ENCODE measurements at places on chromosomes 3 and 15.

GRCh38 chr15:65115542-65115941, 542 bp upstream of the UBAP1L start:
- no peak for DNase-seq

DNA sequence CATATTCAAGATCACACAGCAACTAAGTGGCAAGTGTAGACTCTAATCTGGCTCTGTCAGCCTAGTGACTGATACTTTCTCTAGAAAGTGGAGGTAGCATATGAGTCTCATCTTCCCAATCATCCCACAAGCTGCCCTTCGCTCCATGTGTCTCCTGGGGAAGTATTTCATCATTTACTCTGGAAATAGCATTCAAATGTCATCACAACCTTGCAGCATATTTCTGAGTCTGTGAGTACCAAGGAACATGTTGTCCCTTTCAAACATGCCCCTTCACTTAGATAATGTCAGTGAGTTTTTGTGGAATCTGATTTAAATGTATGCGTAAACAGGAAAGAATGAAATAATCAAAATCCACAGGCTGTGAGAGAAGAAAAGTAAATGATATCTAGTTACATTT, 322.9 kb downstream of the SLC9A9 start:
- no peak for DNase-seq

- DNase-seq, result no peak
Measured at GRCh38 chr3:13462822-13463221, 17.3 kb upstream of the HDAC11 start.

- no peak for DNase-seq
Measured at GRCh38 chr3:192986379-192986778, 68.7 kb upstream of the MB21D2 start.

- DNase-seq, result no peak
Measured at GRCh38 chr15:34214135-34214534, 4.2 kb upstream of the KATNBL1 start.

- no peak for DNase-seq
Measured at GRCh38 chr3:190721330-190721729, 141.2 kb downstream of the GMNC start.

DNA sequence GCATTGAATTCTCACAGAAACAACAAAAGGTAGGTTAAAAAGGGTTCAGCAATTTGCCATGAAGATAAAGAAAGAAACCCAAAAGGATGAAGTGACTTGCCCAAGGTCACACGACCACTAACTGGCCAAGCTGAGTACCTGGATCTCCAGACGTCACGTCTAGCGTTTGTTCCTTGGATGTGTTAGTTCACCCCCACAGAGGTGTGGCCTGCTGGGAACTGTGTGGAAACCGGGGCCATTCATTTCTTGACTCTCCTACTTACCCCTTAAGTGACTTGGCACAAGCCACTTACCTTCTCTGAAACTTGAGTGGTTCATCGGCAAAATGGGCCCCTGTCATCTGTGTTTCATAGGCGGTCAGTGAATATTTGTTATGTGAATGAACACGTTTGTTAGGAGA, 244.3 kb upstream of the SLCO3A1 start:
- DNase-seq, result no peak

- no peak for DNase-seq
Measured at GRCh38 chr3:108493862-108494261, 16.5 kb downstream of the MYH15 start.

- no peak for DNase-seq
Measured at GRCh38 chr3:129747136-129747535, 140.7 kb upstream of the PLXND1 start.

- DNase-seq, result no peak
Measured at GRCh38 chr3:104956620-104957345, 409.9 kb upstream of the ALCAM start.

- no peak for DNase-seq
Measured at GRCh38 chr15:37370941-37371340, 270.6 kb upstream of the MEIS2 start.

DNA sequence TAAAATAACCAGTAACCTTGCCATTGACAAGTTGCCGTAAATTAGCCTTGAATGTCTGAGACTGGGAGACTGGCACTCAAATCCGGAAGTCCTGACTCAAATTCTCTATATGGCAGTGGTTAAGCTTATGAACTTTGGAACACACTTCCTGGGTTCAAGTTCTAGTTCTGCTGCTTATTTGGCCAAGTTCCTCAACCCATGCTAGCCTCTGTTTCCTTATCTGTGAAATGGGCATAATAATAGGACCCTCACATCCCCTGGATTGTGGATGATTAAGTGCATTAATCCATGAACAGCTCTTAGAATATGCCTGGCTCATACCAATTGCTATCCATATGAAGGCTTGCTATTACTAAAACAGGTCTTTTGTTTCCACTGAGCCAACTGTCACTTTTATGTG, 311.5 kb downstream of the EDEM1 start:
- DNase-seq, result no peak

DNA sequence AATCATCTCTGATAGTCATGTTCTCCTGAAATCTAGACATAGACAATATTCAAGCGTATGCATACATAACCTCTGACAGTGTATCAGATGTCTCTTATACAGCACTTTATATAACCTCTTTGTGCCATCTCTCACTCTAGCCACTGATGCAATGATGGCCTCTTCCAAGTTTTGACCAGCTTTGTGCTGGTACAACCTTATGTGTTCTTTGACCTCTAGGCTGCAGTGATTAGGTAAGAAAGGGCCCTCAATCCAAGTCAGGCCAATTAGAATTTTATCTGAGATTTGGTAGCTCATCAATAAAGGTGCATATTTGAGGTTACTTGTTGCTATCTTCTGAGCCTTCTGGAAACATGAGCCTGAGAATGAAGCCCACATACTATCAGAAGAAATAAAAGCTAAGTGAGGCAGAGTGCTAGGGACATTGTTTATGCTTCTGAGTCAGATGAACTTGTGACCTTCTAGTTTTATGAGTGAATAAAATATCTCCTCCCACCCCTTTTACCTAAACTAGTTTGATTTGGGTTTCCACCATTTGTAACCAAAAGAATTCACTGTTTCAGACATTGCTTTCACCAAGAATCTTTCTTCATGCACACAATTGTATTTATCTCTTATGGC, 283.2 kb upstream of the SUCLG2 start:
- no peak for DNase-seq

DNA sequence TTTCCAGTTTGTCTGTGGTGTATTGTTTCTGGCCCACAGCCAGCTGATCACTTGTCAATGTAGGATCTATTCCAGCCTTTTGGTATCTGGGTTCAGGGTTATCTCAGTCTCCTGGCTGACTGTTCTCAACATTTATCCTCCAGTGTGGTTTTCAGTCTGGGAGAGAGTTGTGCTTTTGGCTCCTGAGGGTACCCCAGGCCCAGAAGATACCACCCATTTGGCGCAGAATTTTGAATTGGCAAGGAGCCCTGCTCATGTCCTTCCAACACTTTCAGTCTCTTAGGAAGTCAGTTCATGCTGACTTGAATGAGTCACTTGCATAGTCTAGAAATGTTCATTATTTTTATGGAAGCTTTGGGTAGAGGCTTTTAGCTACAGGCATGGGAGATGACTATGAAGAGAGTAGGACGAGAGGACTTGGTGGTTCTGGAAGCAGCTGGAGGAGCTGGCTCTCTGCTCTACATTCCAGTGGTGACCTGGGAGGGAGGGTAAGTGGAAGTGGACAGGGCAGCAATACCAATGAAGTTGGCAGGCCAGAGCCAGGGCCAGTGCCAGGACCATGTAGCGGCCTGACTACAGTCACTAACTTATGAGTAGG, 7.2 kb downstream of the POLR2H start:
- no peak for DNase-seq

GRCh38 chr3:50441424-50442217, 61.8 kb downstream of the CACNA2D2 start:
- DNase-seq, result no peak

GRCh38 chr3:191239407-191240031, 40.5 kb downstream of the OSTN start:
- DNase-seq, result no peak

- no peak for DNase-seq
Measured at GRCh38 chr3:128846486-128846891, 32.9 kb upstream of the ACAD9 start.

- DNase-seq, result no peak
Measured at GRCh38 chr3:98650971-98651779, 57.8 kb upstream of the CPOX start.

DNA sequence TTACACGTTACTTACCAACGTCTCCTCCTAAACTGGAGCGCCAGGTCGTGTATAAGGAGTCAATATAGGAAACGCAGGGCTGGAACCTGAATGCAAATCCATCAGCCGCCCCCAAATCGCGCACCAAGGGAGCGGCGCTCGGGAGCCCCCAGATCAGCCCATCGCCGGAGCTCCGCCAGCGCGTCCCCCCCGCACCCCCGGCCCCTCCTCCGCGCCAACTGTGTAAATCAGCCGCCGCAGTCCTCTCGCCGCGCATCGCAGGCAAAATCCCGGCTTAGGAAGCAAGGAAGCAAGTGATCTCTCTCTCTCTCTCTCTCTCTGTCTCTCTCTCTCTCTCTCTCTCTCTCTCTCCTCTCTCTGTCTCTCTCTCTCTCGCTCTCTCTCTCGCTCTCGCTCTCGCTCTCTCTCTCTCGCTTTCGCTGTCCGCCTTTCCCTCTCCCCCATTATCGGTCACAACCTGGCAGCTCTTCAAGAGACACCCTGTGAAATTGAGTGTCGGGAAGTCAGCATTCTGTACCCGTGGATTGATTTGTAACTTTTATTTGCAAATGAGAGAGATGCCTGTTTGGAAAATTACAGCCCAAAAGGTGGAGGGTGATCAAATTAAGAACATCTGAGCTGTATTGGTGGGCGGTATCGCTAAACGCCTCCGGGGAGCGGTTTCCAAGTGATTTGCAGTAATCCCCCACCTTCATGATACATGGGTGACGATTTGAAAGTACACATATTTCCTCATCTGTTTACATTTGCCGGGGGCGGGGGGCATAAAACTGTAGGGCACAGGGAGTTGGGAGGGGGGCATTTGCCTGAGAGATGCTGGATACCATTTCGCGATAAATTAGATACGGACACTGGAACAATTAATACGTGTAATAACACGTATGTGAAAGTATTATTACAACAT, 645 bp upstream of the SLITRK3 start:
- DNase-seq, result no peak

DNA sequence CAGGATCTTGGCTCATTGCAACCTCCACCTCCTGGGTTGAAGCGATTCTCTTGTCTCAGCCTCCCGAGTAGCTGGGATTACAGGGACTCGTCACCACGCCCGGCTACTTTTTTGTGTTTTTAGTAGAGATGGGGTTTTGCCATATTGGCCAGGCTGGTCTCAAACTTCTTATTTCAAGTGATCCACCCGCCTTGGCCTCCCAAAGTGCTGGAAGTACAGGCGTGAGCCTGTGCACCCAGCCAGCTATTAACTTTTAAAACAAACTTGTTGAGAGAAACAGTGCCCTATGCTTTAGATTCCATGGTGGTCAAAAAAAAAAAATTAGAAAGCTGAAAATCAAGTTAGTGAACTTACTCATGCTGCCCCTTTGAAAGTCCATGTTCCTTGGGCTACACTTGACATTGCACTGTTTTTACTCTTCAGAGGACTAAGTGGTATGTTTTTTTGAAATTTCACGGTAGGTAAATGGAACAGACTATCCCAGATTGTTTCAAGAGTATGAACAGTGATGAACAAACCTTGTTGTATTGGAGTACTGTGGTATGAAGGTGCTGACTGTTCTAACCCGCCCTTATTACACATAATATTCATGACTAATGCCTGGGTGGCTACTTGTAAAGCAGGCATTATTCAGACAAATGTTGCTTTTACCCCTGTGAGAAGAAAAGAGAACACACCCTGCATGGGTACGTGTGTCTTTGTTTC, 206.9 kb downstream of the KLHL25 start:
- no peak for DNase-seq

DNA sequence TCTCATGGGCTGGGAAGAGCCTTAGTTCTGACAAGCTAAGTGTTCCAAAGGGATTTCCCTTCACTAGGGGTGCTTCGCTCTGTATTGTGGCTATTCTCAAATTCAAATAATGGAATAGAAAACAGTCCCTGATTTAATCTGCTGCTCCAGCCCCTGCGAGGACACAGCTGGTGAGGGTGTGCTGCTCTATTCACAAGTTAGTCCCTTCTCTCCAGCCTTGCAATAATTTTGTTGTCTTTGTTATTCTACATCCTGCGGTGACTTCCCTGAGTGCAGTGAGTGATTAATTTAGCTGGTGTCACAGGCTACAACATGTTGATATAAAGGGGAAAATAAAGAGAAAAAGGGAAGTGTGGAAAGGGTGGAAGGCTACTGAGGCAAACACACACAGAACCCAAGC, 180.5 kb upstream of the VEPH1 start:
- DNase-seq, result no peak

DNA sequence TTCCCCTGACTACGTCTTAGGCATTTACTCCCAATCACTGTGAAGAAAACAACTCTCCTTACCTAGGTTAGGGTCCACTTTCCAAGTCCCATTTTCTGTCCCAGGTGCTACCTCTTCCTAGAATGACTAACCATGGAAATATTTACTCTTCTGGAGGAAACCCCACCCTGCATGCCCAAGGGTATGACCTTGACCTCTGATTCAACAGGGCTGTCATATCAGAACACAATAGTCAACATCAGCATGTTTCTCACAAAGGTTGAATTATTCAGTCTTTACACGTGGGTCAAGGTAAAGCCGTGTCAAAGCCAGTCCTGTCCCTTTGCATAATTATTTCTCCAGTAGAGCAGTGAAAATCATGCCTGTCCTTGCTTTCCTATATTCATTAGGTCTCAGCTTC, 4.3 kb upstream of the FRMD5 start:
- DNase-seq, result no peak

- DNase-seq, result no peak
Measured at GRCh38 chr3:108065096-108065495, 25.7 kb downstream of the CD47 start.
